RCC 7860 (cell line): ENCODE measurements at places on chromosomes 2 and 18.
A peak's percentile ranks its signal among the peaks of the same experiment; 100 is the strongest.

DNA sequence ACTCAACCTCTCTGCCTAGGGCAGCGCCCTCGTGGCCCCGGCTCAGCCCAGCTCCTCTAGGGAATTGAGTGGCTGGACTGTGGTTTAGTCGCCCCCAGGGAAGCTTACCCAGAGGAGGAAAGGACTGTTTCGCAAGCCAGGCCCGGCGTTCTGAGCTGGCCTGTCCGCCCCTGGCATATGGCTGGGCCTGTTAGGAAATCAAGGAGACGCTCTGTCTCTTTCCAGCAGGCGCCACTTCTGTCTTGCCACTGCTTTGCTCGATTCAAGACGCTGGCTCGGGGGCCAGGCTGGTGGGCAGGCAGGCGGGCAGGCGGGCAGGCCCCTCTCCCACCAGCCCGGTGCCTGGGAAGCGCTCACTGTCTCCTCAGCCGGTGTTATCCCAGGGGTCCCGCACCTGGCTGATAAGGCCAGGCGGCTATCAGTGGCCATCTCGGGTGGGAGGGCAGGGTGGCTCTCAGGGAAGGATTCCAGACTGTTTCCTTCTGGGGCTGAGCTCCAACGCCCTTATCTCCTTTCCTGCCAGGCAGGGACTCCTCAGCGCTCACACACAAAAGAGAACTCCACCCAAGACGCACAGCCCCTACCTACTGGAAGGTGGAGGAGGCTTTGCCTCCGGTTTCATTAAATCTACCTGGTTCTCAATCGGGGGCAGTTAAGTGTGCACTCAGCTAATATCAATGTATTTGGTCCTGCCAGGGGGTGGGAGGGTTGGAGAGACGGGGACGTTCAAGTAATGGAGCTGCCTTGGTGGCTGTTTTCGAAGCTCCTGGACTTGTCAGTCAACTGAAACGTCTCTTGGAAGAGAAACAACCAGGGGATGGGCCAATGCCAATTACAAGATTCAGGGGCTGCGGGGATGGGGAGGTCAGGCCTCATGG lies 109.1 kb downstream of the SMAD7 start:
- DNase-seq: no peak

DNA sequence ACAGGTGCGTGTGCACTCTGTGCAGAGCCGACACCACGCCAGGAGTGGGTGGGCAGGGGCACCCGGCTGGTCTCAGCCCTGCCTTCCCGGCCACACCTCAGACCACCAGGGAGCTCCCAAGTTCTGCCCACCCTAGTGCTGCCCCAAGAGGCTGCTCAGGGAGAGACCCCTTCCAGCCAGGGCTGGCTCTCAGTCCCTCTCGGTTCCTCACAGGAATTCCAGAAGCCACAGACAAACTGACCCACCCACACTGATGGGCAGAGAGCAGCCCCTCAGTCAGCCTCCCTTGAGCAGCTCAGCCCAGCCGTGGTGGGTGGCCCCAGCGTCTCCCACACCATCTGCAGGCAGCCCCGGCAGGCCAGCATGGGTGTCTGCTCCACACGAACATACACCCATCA lies 33.8 kb downstream of the GPC1 start:
- DNase-seq: no peak

DNA sequence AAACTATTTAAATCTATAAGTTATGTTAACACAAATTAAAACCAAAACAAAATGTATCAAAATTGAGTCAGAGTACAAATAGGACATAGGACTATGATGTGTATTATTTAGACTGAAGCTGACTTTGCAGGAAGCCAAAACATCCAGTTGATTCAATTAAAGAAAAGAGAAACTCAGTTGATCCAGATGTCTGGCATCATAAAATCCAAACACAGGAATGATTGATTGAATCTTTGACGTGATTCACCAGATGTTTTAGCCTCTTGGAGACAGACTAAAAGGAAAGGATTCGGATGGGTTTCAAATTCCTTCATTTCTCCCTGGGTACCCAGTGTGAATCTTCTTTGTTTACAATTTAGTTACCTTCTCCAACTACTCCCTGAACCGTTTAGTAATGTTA lies 272.9 kb downstream of the IRS1 start:
- no peak for DNase-seq

DNA sequence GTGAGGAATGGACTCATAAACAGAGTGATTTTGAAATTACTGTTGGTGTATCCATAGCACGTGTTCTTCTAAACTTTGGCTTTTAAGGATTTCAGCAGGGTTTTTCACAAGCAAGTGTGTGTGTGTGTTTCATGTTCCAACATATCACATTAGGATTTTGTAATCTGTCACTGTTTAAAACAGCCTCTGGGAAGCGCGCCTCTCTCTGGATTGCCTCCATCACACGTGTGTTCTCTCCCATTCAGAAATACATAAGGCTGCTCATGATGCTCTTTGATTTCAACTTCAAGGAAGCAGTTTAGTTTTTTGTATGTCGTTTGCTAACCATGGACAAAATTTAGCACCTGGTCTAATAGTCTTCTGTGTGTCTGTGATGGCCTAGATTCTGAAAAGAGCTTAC lies 370.4 kb downstream of the MTX2 start:
- DNase-seq: no peak

GRCh38 chr2:207279520-207279919 lies 113.8 kb upstream of the KLF7 start:
- DNase-seq: no peak

DNA sequence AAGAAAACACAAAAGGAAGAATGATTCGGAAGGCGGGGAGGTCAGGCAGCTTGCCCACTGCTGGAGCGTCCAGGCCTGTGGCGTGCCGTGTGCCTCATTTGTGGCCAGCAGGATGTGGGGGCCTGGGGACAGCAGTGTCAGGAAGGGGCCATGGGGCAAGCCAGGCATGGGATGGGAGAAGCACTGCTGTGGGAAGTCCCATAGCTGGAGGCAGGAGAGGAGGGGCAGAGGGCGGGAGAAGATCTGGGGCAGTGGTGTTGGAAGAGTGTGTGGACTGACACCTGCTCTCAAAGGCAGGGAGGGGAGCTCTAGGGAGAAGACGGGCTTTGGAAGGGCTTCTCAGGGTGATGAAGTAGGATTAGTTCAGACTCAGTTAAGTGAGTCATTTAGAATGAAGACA lies 133.7 kb downstream of the ACOXL start:
- DNase-seq: no peak

GRCh38 chr2:190343089-190343535 lies 277 bp upstream of the INPP1 start:
- no peak for DNase-seq

DNA sequence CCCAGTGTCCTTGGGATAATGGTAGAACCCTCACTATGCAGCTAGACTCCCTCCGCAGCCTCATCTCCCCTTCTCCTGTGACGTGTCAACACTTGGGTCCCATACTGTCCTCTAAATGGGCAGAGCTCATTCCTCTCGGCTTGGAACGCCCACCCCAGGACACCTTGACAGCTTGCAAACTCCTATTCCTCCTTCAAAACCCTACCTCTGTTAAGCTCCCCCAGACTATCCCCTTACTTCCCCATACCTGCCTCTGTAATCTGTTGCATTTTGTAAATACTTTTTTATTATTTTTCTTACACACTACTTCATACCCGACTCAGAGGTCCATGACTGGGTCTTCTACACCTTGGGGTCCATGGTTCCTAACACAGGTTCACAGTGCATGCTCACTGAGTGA lies 28.0 kb downstream of the STEAP3 start:
- DNase-seq: no peak

DNA sequence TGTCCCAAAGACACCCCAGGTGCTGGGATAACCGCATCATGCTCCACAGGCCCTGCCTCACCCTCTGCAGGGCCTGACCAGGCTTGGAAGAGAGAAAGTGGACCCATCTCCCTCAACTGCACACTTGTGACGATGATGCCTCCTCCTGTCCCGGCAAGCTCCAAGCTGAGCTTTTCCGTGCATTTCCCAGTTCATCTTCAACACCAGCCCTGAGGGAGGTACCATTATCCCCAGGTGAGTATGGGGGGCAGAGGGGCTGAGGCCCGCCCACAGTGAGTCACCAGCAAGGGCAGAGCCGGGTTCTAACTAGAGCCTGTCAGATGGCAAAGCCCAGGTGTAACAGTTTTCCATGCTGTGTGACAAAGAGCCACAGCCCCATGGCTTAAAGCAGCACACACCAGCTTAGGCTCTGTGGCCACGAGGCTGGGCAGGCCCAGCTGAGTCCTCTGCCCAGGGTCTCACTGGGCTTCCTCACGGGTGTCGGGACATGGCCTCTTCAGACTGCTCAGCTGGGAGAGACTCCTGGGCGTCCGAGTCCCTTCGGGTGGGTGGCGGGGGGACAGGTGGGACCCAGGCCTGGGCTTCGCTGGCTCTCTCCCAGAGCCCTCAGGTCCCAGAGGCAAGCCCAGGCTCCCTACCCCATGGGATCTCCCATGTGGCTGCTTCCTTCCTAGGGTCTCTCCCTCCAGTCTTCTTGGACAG lies 108.4 kb upstream of the OTOS start:
- no peak for DNase-seq

DNA sequence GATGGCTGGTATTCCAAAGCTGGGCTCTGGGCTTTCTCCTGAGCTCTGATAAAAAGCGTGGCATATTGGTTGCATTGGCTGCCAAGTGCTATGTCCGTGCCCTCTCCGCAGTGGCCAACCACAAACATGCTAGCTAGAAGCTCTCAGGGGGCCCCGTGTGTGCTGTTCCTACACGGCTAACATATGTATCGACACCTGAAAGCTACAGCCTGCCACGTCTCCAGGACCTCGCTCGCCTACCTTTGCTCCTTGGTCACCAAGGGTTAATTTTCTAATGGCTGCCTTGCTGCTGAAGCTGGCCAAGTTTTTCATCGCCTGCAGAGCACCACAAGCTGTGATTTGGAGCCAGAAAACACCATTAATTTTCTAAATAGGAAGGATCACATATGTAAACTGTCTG lies 888.4 kb downstream of the BCL11A start:
- no peak for DNase-seq

- no peak for DNase-seq
These were observed 832.9 kb upstream of the FANCL start for GRCh38 chr2:59074071-59074470.

GRCh38 chr2:35794796-35795450 lies 560.7 kb upstream of the CRIM1 start:
- DNase-seq: no peak

DNA sequence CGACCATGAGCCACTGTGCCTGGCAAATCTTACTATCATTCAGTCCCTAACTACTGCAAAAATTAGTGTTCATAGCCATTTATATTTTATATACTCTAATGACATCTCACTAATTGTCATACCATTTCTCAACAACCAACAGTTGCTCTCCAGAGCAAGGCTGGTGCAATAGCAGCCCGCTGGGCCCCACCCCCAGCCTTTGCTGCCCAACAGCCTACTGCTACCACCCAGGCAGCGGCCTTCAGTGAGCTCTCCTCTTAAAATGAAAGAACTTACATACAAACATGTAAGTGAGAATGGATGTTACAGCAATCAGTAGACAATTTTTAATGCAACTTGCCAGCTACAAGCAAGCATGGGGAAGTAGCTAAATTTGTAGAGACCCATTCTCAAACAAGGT lies 90.5 kb downstream of the HNRNPLL start:
- DNase-seq: no peak

- no peak for DNase-seq
These were observed 28.8 kb downstream of the APCDD1 start for GRCh38 chr18:10482985-10483949.

- DNase-seq: peak; percentile 36
These were observed 34.9 kb upstream of the DYNC1I2 start for GRCh38 chr2:171652416-171652785.

DNA sequence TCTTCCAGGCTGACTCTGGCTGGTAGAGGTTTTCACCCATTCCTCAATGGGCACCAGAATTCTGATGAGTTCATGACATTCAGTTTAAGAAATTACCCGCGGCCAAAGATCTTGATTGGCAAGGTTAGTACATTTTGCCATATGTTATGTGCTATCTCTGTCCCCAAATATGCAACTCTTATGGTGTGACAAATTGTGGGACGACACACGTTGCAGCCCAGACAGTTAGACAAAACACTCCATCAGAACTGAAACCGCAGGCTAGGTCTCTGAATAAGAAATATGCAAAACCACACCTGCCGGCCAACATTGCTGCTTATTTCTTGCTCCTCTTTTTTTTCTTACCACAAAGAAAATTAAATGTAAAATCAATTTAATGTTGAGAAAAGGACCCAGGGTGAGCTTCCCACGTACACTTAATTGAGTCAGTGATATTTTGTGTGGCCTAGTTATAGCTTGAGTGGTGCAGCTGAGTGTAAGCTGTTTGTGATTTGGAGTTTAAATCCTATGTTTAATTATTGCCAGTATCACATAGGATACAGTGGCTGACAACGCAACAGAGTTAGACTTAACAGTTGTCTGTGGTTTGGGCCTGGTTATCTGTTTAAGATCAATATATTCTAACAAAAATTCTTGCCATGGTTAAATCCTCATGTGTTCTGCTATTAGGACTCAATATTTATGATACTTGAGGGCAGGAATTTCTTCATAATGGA lies 35.7 kb upstream of the LTBP1 start:
- DNase-seq: no peak

DNA sequence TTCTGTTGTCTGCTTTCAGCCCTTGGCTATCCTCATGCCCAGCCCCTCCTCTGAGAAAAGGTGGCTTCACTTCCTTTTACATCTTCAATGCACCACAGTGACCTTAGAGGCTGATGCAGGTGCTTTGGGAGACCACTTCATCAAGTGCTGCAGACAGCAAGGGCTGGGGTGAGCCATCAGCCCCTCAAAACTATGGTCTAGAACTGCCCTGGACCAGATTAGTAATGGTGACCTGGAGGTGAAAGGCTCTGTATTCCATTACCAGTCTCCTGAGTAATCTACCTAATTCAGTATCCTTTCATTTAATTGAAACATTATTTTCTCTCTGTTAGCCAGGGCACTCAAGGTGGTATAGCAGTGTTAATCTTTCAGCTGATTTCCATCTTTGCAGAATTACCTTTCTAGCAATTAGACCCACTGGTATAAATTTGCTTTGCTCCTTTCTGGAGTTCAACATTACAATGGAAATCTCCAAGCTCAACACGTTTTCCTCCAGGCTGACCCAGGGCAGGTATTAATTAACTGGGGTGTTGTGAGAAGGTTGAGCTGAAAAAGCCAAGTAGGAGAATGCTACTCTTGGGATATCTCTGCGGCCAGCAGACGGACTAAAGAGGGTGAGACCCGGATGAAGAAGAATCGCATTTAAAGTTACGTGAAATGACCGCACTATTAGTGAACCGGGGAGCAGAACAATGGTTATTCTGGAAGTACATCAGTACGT lies 469.0 kb downstream of the MEIS1 start:
- DNase-seq: no peak

- DNase-seq: no peak
These were observed 201.2 kb downstream of the PIK3C3 start for GRCh38 chr18:42156281-42156680.

DNA sequence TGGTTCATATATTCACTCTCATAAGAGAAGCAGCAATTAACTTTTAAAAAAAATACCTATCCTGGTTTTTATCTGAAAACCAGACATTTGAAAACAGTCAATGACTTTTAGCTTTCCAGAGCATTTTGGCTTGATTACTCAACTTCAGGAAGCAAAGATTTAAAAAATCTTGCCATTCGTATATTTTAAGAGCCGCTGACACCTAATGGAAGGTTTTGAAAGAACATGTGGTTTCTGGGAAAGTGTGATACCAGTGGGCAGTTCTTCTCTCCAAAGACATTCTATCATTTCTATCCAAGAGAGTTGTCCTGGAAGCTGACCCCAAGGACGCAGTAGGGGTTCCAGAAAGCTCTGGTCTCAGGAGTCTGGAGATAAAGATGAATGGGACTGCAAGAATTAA lies 234.7 kb downstream of the TTC32 start:
- peak; percentile 44 for DNase-seq
